ENCODE measurements at places on chromosomes 3 and 15.

GRCh38 chr15:99451484-99451883, 114.3 kb upstream of the MEF2A start:
- DNase-seq: peak; percentile 31

DNA sequence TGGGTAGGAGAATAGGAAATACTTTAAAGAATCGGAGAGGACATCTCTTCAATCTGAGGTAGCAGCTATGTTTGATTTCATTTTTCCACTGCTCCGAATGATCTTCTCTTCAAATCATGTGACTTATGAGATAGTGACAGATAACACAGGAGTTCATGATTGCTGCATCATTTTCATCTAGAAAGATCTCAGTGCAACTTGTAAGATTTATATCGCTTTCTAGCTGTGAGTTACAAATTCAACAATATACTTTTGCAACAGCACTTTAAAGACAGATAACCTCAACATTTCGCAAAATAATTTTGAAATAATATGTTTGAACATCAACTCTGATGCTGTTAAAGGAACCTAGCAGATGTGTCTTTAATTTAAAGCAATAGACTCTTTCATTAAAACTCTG, 99.9 kb upstream of the CCDC80 start:
- DNase-seq: no peak

DNA sequence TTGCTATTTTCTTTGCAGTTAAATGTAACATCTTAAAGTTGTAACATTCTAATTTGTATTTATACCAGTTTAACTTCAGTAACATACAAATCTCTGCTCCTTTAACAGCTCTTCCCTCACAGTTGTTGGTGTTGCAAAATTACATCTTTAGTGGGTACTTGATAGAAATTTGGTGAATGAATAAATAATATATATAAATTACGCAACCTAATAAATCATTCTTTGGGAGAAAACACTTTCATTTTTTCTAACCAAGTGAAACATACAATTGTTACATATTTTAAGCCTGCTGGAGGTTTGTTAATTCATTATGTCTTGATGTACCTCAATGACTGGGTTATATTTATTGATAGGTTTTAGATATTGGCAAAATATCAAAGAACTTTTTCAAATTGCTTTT, 118.8 kb downstream of the PLD1 start:
- no peak for DNase-seq

DNA sequence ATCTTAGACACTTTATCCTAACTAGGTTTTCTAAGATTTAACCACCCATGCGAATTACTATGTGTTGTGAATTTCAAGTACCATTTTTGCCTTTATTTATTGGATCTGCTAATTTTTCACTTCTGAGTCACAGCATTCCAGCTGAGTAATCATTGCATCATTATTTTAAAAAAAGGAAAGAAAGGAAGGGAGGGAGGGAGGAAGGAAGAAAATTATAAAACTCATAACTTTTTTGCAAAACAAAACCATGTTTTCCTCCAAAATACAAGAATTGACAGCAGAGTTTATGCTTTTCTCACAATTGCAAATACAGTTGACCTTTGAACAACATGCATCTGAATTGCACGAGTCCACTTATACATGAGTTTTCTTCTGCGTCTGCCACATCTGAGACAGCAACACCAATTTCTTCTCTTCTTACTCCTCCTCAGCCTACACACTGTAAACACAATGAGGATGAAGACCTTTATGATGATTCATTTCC, 651.4 kb upstream of the NECTIN3 start:
- no peak for DNase-seq

GRCh38 chr15:69631978-69632377, 179.4 kb downstream of the RPLP1 start:
- no peak for DNase-seq

- peak; percentile 77 for DNase-seq
These were observed 1.8 kb downstream of the HES1 start for GRCh38 chr3:194137506-194138474.

DNA sequence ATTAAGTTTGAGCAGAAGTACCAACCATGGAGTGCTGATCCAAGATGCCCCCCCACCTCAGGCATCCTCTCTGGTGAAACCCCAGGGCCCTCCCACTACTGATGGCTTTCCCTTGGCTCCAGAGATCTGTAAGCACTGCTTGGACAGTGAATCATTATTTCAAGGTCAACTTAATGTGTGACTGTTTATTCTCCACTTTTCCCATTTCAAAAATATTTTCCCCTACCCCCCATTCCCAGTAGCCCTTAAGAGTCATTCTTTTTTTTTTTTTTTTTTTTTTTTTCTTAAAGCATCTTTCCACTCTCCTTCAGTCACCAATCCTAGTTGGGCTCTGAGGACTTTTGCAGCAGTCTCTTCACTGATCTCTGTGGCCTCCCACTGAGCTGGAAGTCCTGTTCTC, 82.6 kb downstream of the PCCB start:
- no peak for DNase-seq

DNA sequence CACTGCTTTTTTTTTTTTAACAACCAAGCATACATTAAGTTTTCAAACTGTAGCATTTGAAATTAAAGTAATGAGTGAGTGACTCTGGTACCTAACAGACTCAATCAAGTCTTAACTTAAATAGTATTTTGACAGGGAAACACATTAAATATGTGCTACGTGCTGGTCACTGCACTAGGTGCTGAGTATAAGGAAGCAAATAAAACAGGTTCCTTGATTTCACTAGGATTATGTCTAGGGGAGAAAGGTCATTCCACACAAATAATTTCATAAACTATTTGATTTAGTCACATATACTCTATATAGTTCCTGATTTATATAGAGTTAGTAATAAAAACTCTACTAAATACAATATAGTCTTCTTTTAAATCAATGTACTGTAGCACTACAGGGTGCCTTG, 89.4 kb downstream of the SUCLG2 start:
- no peak for DNase-seq

DNA sequence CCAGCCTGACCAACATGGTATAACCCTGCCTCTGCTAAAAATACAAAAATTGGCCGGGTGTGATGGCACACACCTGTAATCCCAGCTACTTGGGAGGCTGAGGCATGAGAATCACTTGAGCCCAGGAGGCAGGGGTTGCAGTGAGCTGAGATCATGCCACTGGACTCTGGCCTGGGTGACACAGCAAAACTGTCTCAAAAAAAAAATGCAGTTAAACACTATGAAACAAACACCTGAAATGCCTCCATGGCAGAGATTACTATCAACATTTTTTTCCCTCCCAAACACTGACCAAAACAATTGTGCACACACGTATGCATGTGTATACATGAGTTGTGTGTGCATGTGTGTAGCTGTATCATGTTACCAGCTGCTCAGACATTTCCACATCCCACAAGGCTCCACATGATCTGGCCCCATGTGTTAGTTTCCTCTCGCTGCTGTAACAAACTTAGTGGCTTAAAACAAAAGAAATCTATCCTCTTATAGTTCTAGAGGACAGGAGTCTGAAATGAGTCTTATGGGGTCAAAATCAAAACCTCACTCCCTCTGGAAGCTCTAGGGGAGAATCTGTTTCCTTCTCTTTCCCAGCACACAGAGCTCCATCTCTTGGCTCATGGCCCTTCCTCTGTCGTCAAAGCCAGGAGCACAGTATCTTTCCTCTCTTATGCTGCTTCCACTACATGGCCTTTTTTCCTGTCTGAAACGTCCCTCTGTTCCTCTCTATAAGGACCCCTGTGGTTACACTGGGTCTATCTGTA, 34.5 kb downstream of the SLC41A3 start:
- no peak for DNase-seq

GRCh38 chr3:127585163-127585812, 5.2 kb downstream of the TPRA1 start:
- no peak for DNase-seq

DNA sequence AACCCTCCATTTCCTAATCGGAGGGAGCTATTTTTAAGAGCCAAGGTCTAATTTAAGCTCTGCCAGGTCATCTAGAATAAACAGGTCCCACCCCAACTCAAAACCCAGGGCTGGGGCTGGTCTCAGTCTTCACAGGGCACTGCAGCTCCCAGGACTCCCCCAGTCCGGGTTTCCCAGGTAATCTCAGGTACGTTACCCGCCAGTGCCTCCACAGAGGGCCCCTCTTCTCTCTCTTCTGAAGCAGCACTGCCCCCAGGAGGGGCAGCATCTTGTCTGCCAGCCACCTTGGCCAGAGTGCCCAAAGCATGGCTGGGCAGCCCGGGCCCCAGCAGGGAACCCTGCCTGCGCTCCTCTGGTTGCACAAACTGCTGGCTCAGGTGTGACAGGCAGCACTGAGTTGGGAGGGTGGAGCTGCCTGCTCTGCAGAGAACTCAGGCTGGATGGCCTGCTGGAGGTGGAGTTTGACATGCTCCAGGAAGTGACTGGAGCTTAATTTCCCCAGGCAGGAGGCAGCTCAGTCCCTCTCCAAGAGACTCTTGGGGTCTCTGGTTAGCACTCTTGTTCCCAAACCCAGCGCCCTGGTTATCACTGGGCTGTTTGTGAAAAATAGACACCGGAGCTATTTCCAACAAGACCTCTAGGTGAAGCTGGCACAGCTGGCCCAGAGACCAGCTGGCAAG, at the start of gene PLA2G4F:
TSS of gene PLA2G4F (minus strand) at position 394 of the 680 bp plus-strand sequence. CDS start at position 307, 87 bp downstream.
- peak; percentile 37 for DNase-seq

GRCh38 chr15:40838756-40839155, 5.1 kb upstream of the SPINT1 start:
- DNase-seq: no peak

GRCh38 chr15:75359537-75360250, 8.7 kb downstream of the MAN2C1 start:
- no peak for DNase-seq

DNA sequence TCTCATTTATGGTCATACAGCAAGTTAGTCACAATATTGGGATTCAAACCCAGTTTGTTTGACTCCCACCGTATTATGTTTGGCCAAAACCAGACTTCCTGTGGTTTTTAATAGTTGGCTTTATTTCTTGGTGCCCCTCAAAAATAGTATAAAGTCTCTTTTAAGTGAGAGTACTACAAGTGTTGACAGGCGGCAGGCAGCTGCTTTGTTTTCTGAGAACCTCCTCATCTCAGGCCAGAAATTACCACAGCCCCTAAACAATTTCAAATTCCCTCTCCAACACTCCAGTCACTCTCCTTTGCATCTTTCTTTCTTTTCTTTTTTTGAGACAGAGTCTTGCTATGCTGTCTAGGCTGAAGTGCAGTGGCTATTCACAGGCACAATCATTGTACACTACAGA, 121.5 kb downstream of the POLR2M start:
- no peak for DNase-seq

GRCh38 chr15:54288049-54288448, 309.8 kb downstream of the UNC13C start:
- DNase-seq: no peak

DNA sequence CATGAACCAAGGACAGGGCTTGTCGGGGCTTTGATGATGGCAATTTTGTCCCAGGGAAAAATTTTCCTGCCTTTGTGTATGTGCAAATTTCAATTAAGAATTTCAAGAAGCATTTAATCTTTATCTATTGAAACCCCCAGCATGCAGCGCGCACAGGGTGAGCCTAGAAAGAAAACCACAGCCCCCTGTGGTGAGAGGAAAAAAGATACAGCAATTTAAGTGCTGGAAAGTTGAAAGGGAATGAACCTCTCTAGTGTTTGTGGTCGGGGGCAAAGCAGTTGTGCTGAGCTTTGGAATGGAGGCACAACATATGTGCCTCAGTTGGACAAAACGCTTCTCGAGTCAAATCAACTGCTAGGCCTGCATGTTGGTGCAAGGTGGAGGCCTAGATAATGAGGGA, 111.8 kb upstream of the C15orf61 start:
- no peak for DNase-seq

- DNase-seq: no peak
These were observed 211.7 kb downstream of the GABRB3 start for GRCh38 chr15:26561130-26561529.

- no peak for DNase-seq
These were observed 3.1 kb downstream of the CCDC51 start for GRCh38 chr3:48436855-48437254.

- DNase-seq: no peak
These were observed 183.6 kb downstream of the AGBL1 start for GRCh38 chr15:86263230-86263629.

DNA sequence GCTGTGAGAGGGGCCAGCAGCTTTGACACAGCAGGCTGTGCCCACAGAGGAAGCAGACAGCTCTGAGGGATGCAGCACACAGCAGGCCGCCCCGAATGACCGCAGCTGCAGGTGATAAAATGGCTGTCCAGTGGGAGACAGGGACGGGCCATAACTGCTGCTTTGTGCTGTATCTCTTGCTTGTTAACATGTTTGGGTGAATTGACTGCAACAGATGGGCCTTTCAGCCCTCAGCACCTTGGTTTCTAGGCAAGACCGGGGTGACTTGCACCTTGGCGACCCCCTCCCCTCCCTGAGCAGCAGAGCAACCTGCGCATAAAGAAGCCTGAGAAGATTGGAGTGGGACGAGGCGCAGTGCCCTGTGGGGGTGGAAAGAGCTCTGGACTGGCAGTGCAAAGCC, 36.6 kb upstream of the CLK3 start:
- DNase-seq: no peak

DNA sequence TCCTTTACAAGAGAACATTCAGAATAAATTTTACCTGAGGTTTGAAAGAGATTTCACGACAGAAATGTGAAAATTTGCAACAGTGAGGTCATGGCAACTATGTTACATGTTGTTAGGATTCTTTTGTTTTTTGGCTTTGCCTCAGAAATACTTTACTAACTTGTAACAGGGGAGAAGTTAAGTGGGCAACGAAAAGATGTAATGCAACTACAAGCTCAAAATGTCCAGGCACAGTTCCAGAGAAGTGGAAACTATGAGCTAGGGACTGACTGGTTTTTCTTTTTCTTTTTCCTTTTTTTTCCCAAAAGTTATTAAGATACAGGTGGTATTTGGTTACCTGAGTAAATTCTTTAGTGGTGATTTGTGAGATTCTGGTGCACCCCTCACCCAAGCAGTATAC, 111.5 kb upstream of the PPP2R3A start:
- DNase-seq: no peak

GRCh38 chr3:81440661-81441060, 320.8 kb downstream of the GBE1 start:
- DNase-seq: no peak

GRCh38 chr3:99532246-99532645, 106.1 kb upstream of the COL8A1 start:
- DNase-seq: peak; percentile 48
